ENCODE measurements at places on chromosomes 11 and 22. TPM values are rescaled to one million over a fixed set of nuclear protein-coding genes. Genes with fewer than 3 reads are reported as not detected.

DNA sequence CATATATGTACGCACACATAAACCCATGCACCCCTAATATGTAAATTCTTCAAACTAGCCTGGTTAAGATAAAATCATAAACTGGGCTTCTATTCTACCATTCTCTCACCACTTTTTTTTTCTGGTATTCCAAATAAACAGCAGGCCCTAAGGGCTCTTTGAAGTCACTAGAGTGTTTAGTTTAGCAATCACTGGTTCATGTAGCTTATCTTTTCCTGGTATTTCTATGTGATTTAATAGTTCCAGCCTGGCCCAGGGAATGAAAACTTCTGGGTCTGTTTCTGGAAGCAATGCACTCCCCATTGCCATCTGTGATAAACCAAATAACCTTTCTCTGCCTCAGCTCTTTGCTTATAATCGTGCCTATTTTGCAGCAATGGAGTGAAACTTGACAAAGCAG lies 10.7 kb upstream of the MPPED2 start:
- DNase-seq = no peak

GRCh38 chr11:1308743-1309497 lies 512 bp downstream of the TOLLIP start:
- DNase-seq = no peak

DNA sequence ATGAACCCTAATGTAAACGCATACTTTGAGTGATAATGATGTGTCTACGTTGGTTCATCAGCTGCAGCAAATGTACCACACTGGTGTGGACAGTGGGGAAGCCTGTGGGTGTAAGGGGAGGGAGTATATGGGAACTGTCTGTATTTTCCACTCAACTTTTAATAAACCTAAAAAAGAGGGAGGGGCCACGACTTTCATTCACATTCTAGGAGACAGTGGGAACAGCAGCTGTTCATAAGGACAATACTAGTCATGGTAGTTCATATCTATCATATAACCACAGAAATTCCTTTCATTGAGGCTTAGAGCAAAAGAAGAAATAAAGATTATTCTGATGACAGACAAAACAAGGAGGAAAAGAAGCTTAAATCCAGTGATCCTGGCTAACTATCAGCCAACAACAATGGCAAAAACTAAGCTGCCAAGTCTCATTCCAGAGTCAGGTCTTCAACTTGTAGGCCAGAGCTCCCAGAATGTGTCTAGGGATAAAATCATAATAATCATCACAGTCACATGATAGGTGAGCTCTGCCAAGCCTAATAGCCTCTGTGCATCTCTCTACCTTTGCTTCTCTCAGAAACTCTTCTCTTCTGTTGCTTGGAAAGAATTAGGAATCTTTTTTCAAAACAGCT lies 59.4 kb upstream of the CHRM4 start:
- no peak for DNase-seq

The BDNF gene
- total RNA-seq = not detected

The CARD16 gene
- 92.5 TPM for total RNA-seq

- DNase-seq = peak; percentile 80
These were observed 1.2 kb upstream of the CERK start for GRCh38 chr22:46739094-46739870.

The MGAT3 gene
- total RNA-seq = 15.5 TPM

The TMEM121B gene
- total RNA-seq = 0.05 TPM

- no peak for DNase-seq
These were observed 7.4 kb upstream of the OR52N4 start for GRCh38 chr11:5746614-5747013.

DNA sequence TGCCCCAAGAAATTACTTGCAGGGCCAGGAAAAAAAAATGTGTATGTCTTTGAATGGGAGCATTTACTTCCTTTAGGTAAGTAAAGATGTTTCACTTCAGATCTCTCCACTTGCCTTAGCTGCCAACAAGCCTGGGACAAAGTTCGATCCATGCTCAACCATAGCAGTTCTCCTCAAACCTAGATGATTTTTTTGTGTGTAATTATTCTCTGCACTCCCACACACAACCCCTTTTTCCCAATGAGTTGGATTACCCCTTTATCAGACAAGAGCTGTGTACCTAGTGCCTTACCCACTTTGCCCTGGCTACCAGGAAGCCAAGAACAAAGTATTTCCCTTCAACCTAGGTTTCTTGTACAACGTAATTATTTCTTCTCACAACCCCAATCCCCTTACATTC lies 35.6 kb downstream of the TPBGL start:
- no peak for DNase-seq

- DNase-seq = no peak
These were observed 13.1 kb downstream of the PLCB3 start for GRCh38 chr11:64264371-64264852.

The C22orf15 gene
- 0.99 TPM for total RNA-seq

The FAM227A gene
- 0.02 TPM for total RNA-seq

The ACR gene
- total RNA-seq = not detected

DNA sequence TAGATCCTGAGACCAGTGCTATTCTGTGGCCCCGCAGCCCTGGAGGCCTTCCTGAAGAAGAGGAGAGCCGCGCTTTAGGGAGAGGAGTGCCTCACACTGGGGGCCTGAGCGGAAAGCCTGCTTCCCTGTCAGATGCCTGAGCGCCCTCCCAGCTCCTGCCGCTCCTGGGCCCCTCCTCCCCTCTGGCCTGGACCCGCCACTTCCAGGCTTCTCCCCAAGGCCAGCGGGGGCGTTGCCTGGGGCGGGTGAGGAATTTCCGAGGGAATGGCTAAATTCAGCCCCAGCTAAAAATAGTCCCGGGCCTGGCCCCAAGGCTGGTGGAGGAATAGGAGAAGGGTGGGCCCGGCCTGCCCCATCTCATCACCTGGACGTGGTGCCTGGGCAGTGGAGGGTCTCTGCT lies 15.4 kb downstream of the ARHGEF17 start:
- no peak for DNase-seq

DNA sequence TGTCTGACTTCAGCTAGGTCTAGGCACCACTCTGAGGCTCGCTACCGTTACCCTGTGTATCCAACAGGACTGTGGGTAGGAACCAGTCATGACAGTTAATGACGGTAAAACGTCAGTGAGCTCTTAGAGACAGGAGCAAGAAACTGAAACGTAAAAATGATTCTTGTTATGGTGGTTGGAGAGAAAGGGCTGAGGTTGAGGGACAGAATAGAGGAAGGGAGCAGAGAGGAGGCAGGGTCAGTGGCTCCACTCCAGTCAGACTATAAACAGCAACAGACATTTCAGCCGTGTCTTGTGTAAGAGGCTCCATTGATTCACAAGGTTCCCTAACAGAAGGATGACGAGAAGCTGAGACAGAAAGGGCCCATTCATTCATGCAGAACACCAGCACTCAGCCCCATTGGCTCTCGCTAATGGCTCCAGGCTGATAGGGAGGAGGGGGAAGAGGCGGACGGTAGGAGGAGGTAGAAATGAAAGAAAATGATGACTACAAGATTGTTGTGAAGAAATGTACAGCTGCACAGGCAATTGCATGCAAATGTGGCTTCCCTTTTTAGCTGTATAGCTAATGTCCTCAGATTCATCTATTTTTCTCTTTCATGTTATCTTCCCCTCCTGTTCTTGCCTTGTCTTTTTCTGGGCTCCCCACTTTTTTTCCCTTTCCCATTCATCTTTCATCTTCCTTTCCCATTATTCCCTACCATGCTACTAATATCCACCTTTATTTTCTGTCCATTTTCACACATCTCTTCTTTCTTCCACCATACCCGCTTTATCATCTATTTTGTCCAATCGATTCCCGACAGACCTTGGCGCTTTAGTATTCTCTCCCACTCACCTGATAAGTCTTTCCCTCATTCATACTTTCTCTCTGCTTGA lies 34.3 kb downstream of the ETS1 start:
- no peak for DNase-seq

DNA sequence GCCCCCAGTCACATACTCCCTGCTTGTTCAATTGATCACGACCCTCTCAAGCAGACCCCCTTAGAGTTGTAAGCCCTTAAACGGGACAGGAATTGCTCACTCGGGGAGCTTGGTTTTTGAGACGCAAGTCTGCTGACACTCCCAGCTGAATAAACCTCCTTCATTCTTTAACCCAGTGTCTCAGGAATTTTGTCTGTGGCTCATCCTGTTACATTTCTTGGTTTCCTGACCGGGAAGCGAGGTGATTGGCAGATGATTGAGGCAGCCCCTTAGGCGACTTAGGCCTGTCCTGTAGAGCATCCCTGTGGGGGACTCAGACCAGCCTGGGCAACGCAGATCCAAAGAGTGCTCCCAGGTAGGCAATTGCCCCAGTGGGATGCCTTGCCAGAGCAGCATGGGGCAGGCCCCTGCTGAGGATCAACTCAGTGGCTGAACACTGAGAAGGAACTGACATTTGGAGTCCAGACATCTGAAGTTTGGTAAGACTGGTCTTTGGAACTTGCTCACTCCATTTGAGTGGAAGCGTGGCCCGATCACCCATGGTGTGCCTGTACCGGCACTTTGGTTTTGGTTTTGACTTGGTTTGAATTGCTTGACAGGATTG lies 51.5 kb downstream of the NEU3 start:
- DNase-seq = no peak

- no peak for DNase-seq
These were observed 187.2 kb downstream of the MAML2 start for GRCh38 chr11:96155627-96156378.

GRCh38 chr11:2669634-2670469 lies 29.9 kb downstream of the KCNQ1OT1 start:
- DNase-seq = no peak

The RBFOX2 gene
- 0.99 TPM for total RNA-seq

- no peak for DNase-seq
These were observed 33.4 kb upstream of the H19 start for GRCh38 chr11:2031058-2031457.

DNA sequence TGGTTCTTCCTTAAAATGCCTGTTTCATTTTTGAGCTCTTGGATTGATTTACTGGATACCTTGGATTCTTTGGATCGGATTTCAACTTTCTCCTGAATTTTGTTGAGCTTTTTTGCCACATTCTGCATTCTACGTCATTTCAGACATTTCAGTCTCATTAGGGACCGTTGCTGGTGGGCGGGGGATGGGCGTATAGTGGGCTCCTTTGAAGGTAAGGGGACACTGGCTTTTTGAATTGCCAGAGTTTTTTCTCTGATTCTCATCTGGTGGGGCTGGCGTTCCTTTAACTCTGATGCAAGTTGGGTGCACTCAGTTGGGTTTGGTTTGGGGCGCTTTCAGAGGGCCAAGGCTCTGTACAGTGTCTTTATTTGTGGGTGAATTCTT lies 216.5 kb downstream of the DYNC2H1 start:
- no peak for DNase-seq

GRCh38 chr11:1139441-1140083 lies 18.2 kb upstream of the MUC5AC start:
- DNase-seq = no peak

- no peak for DNase-seq
These were observed 25.3 kb downstream of the ABTB2 start for GRCh38 chr11:34332524-34332923.

DNA sequence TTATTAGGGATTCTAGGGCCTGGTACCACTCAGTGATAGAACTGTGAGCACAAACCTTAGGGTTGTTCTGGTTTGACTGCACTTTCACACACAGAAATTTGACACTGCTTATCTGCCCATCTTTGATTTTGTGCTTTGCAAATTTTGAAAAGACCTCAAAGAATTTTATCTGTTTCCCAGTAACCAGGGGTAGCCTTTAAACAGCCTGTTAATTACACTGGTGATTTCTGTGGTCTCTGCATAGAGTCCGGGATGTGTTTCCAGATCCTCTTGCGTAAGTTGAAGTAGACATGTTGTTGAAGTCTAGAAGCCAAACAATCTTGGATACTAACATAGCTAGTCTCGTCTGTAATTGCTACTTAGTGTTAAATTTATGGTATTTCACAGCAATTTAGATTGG lies 75.3 kb downstream of the C22orf31 start:
- no peak for DNase-seq

GRCh38 chr11:12673924-12674570 lies at the start of gene TEAD1:
TEAD1 (plus strand) TSS chr11:12674421.
- peak; percentile 83 for DNase-seq

The PLEKHB1 gene
- 12.6 TPM for total RNA-seq

The PKP3 gene
- not detected for total RNA-seq

DNA sequence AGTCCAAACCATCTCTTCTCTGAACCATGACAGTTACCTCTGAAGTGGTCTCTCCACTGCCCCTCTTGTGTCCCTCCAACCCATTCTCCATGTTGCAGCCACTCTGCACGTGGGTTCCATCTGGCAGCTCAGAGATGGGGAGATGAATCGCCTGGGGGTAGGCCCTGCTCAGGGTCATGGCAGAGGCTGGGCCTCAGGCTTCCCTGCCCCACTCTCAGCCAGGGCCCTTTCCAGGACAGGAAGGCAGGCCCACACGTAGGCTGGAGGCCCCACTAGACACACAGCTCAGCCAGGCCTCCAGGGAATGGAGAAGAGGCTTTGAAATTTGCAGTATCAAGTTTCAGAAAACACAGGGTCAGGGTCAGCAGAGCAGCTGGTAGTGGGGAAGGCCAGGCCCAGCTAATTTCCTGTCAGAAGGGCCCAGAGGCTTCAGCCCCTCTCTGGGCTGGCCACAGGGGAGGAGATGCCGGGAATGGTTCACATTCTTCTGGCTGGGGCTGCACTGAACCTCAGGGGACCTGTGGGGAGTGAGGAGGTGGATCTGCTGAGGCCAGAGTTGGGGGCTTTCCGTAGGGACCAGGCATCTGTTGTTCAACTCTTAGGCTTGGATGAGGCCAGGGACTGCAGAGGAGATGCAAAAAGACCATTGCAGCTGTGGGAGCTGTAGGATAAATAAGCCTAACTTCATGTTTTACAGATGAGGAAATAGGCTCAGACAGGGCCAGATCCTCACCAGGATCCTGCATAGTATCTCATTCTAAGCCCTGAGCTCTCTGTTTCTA lies 101.6 kb downstream of the SWAP70 start:
- DNase-seq = no peak

DNA sequence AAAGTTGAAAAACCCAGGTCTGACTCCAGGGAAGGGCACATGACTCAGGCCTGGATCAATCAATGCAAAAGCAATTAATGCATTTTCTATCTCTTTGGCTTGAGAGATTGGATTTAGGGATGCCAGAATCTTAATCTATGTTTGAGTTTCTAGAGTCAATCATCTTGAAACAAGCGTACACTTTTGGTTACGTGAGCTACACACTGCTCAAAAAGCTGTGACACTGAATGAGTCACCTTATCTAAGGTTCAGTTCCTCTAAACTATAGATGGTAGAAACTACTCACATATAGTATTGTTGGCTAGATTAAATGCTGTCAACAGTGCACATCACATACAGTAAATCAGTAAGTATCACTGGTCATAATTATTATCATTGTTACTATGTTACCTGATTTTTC lies 24.2 kb downstream of the MRE11 start:
- no peak for DNase-seq
